ENCODE measurements at places on chromosomes 11 and 22.
A peak's percentile ranks its signal among the peaks of the same experiment; 100 is the strongest.

DNA sequence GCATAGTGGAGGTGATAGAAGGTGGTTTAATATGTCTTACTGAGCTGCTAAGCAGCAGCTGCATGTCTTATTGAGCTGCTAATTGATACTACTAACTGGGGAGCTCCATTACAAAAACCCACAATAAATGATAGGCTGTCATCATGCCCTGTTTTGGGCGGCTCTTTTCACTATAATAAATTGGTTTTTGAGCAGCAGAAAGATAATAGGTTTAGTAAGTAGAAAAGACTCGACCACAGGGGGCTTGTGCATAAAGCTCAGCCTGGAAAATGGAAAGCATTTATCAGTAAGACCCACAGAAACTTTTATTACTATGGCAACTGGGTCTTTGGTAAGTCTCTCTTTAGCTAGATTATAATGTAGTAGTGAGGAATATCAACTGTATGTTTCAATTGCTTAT is 117.6 kb downstream of the LDLRAD3 start:
- DNase-seq, result no peak

- no peak for DNase-seq
Observed at GRCh38 chr22:46234969-46235368, 15.1 kb downstream of the CDPF1 start.

- no peak for DNase-seq
Observed at GRCh38 chr22:30881361-30882183, 87.0 kb downstream of the MORC2 start.

DNA sequence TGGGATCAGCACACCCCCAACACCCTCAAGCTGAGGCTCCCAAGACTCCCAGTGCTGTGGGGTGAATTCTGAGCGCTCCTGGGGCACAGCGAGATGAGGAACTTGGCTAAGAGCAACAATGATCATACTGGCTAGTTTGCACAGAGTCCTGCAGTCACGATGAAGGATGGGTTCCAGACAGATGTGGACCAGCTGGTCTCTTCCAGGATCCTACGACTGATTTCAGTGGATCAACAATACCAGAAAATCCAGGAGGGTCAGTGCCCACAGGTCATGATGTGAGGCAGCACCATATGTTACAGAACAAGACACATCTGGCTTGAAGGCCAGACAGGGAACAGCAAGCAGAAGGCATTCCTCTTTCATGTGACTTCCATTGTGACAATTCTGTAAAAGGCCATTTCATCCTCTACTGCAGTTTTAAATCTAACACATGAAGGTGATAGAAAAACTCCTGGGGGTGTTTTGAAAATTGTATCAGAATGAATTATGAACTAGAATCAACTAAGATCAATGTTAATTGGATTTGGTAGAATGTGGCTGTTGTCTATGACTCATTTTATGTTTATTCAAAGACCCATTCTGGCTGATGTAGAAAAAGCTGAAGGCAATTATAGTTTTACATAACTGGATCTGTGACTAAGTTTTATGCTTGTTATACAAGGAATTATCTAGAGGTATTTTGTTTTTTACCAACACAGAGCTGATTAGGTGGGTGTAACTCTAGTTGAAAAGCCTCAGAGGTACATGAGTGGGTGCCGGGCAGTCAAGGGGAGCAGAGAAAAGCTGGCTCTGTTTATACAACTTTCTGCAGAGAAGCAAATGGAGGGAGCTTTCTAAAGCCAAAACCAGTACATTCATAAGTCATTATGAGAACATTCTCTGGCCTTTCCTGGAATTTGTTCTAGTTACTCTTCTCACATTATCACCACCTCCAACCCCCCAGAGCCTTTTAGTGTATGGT is 29.1 kb downstream of the OR52K1 start:
- no peak for DNase-seq

DNA sequence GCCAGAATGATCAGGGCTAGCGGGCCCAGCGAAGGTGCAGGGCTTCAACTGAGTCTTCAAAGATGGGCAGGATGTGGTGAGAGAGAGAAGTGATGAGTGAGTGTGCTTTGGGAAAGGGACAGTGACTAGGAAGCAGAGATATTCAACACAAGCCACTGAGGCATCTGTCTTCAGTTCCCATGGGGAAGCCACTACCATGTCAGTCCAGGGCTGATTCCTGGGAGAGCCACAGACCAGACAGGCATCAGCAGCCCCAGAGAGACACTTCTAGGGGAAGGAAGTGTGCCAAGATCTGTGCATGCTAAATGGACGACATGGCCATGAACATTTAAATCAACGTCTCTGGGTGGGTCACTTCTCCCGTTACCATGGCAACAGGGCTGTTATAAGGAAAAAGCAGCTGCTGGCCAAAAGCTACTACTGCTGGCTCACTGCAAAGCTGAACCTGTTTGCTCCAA is 28.5 kb downstream of the P4HA3 start:
- DNase-seq, result no peak

- DNase-seq, result no peak
Observed at GRCh38 chr22:17972385-17973191, 51.8 kb downstream of the MICAL3 start.

DNA sequence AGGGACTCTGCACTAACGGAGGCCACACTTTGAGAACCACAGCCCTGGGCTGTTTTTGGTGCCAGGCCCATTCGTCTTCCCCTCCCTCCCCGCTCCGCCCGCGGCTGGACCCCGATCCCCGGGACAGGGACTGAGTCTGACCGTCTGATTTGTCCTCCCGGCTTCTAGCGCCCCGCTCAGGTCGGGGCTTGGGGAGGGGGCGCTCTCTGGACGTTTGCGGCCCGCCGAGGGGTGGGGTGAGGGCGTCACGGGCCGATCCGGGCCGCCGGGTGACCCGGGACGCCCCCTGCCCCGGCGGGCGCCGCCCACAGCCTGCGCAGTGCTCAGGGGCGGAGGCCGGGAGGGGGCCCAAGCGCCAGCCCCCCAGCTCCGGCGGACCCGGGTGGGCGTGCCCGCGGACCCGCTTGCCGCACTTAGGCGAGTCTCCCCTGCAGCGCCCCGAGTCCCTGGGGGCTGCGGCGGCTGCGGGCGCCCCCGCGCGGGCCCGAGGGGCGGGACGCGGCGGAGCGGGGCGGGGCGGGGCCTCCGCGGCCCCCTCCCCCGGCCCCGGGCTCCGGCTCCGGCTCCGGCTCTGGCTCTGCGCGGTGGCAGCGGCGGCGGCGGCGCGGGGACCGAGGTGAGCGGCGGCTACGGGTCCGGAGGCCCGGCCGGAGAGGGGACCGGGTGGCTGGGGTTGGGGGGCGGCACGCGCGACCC is 33.7 kb upstream of the PRR5 start:
- peak; percentile 49 for DNase-seq

- no peak for DNase-seq
Observed at GRCh38 chr11:69624293-69624692, 16.7 kb upstream of the CCND1 start.

DNA sequence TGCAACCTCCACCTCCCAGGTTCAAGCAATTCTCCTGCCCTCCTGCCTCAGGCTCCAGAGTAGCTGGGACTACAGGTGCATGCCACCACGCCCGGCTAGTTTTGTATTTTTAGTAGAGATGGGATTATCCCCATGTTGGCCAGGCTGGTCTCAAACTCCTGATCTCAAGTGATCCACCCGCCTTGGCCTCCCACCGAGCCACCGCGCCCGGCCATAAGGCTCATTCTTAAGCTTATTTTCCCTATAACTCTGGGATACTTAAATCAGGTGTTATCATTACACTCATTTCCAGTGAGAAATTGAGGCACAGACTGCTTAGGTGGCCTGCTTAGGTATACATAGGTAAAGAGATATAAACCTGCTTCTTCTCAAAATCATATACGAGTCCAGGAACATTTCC is 188.3 kb upstream of the MTNR1B start:
- DNase-seq, result no peak

- DNase-seq, result no peak
Observed at GRCh38 chr22:43185860-43186261, 1.1 kb downstream of the TTLL12 start.
